CD4-positive, alpha-beta T cell treated with Interleukin-6 at 100 ng/mL for 8 hours (primary cell): ENCODE measurements at places on chromosomes 11 and 22.

GRCh38 chr11:57979532-57980079 lies 44.1 kb upstream of the OR9Q1 start:
- no peak for DNase-seq

DNA sequence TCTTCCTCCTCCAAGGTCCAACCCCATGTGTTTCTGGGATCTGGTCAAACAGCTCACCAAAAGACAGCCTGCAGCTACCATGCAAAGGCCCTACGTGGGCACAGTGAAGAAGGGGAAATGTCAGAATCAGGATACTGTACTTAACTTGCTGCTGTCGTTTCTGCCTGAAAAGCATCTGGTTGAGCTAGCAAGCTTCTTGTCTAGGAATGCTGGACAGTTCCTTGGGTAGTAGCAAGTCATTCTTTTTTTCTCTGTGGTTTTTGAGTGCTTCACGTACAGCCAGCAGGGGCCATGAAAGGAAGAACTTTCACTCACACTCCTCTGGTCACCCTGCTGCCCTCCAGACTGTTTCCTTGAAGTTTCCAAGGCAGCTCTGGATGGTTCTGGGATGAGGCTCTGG lies 24.7 kb downstream of the RCOR2 start:
- no peak for DNase-seq

DNA sequence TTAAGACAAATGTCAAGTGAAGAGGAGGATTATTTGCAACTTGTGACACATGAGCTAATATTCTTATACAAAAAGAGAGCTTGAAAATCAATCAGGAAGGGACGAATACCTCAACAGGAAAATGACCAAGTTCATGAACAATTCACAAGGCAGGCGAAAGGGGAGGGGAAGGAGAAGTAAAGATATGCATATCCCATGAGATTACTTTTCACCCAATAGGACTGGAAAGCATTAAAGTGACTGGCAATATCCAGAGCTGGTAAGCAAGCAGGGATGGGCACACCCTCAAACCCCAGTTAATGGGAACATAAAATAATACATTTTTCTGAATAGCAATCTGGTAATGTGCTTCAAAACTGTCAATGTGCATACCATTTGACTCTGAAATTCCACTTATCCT lies 129.5 kb downstream of the SLC1A2 start:
- DNase-seq = no peak

DNA sequence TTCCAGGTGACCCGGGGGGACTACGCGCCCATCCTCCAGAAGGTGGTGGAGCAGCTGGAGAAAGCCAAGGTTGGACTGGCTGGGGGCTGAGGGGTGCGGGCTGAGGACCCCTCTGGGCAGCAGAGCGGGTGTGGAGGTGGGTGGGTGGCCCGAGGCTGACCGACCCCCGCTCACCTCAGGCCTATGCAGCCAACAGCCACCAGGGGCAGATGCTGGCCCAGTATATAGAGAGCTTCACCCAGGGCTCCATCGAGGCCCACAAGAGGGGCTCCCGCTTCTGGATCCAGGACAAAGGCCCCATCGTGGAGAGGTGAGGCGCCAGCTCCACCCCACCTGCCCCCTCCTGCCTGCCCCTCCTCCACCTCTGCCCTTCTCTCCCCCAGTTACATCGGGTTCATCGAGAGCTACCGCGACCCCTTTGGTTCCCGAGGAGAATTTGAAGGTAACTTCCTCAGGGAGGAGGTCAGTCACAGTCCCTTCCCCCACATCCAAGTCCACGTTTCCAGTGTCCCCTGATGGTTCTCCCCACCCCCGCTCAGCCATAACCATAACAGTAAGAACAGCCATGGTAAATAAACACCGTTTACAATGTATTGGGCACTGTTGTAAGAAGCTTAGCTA lies 11.2 kb downstream of the DPP3 start:
- no peak for DNase-seq

DNA sequence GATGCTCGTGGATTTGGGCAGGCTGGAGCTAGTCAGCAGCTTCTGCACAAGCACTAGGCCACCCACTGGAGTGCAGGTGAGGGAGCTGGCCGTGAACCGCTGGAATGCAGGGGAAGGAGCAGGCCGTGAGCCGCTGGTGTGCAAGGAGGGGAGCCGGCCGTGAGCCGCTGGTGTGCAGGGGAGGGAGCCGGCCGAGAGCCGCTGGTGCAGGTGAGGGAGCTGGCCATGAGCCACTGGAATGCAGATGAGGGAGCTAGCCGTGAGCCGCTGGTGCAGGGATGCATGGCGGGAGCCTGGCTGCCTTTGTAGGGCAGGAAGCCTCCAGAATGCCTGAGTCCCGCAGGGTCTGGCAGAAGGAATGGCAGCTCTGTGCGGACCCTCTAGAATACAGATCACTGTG lies 4220.0 kb upstream of the OR11H1 start:
- DNase-seq = no peak

DNA sequence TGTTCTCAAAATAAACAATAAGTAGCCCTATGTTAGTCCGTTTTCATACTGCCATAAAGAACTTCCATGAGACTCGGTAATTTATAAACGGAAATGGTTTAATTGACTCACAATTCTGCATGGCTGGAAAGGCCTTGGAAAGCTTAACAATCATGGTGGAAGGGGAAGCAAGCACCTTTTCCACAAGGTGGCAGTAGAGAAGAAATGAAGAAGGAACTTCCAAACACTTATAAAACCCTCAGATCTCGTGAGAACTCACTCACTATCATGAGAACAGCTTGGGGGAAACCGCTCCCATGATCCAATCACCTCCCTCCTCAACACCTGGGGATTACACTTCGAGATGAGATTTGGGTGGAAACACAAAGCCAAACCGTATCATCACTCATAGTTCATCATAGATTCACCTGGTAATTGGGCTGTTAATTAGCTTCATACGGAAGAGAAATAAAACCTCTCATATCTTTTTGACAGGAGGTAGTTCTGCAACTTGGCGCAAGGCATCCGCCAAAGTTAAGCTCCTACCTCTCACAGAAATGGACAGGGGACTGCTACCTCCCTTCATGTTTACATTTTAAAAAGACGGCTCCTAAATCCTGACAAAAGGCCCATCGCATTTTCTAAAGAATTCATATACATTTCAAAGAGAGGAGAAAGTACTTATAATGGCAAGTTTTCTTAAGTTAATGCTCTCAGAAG lies 49.0 kb downstream of the MUC15 start:
- no peak for DNase-seq
